Activated CD8-positive, alpha-beta memory T cell treated with anti-CD3 and anti-CD28 coated beads, Interleukin-2, amount 10 ng/mL, durations not matched to agents 7 days and 5 days (primary cell): ENCODE measurements at places on chromosomes 3 and 15. TPM values are rescaled to one million over a fixed set of nuclear protein-coding genes. Genes with fewer than 3 reads are reported as not detected.
A peak's percentile ranks its signal among the peaks of the same experiment; 100 is the strongest.

DNA sequence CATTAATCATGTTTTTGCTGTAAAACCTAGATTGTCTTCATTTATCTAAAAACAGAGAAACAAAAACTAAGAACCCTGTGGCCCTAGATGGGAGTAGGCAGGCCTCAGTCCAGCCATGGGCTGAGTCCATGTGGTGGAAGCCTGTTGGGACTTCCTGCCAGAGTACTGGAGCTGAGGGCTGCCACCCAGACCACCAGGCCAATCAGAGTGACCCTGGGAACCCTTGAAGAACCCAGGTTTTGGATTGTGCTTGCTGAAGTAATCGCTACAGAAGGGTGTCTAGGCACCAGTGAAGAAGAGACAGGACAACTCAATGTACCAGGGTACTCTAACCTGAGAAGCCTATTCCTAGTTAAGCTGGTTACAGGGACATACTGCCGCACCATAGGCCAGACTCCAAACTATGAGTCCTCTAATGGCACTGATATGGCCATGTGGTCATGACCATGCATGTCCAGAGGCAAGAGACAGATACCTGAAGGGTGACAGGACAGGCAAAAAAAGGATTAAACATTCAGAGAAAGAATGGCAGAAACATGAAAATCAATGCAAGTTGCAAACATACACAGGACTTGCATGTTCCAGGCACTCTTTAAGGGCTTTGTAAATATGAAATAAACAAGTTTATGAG is 12.9 kb downstream of the CSRNP1 start:
- DNase-seq: peak; percentile 33

GRCh38 chr3:182308328-182308727 is 485.0 kb upstream of the ATP11B start:
- no peak for DNase-seq

- DNase-seq: no peak
Measured at GRCh38 chr3:35643495-35643894, 4.2 kb downstream of the ARPP21 start.

Gene ITIH4
- total RNA-seq: 18.0 TPM

- DNase-seq: no peak
Measured at GRCh38 chr3:110971010-110971601, 100.5 kb upstream of the NECTIN3 start.
